ENCODE measurements at places on chromosomes 12 and 14. TPM values are rescaled to one million over a fixed set of nuclear protein-coding genes. Genes with fewer than 3 reads are reported as not detected.

The AKAP5 gene
- 0.18 TPM for total RNA-seq

The MMAB gene
- 34.1 TPM for total RNA-seq

The CBLN3 gene
- 0.69 TPM for total RNA-seq

The PLD4 gene
- not detected for total RNA-seq

The NYNRIN gene
- total RNA-seq = 2.7 TPM

- H3K27ac ChIP-seq = no peak overlapping the region
- no peak overlapping the region for H3K4me3 ChIP-seq
- no peaks in the 10 kb centered on the region for H3K4me1 ChIP-seq
Measured at GRCh38 chr14:29548948-29549370, 378.7 kb downstream of the PRKD1 start.

DNA sequence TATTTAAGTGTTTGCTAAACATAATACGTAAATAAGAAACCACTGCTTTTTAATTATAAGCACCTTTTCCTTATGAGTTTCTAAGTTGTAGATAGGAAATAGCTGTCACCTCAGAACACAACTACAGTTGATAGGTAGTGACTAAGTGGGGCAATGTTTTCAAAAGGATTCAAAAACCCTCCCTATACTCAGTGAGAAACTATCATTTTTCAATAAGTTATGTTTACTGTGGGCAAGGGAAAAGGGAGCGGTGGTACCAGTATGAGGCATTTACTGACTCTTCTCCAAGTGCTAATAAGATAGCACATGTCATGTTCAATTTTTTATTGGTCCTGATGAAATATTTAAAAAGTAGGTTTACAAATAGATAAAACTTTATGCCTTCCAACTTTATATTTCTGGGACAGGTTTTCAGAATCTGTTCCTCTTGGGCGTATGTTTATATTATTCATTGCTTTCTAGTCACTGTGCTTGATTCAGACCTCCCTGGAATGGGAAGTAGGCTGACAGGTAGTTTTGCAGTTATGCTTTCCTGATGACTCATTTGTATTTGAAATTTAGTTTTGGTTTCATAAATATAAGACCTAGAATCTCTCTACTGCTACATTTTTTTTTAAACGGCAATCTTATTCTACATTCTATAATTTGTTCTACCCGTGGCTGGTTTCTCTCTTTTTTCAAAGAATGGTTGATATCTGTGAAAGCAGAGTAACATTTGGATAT, 153.1 kb downstream of the TMEM117 start:
- no peak overlapping the region for H3K27ac ChIP-seq
- H3K4me1 ChIP-seq = no peaks in the 10 kb centered on the region
- no peak overlapping the region for H3K4me3 ChIP-seq
- DNase-seq = no peak
- no peaks in the 10 kb centered on the region for H3K36me3 ChIP-seq

- H3K36me3 ChIP-seq = no peaks in the 10 kb centered on the region
- DNase-seq = no peak
- no peak overlapping the region for H3K27ac ChIP-seq
- H3K27me3 ChIP-seq = no peaks in the 10 kb centered on the region
- no peak overlapping the region for H3K4me3 ChIP-seq
Measured at GRCh38 chr14:102898776-102899515, 23.5 kb upstream of the AMN start.

DNA sequence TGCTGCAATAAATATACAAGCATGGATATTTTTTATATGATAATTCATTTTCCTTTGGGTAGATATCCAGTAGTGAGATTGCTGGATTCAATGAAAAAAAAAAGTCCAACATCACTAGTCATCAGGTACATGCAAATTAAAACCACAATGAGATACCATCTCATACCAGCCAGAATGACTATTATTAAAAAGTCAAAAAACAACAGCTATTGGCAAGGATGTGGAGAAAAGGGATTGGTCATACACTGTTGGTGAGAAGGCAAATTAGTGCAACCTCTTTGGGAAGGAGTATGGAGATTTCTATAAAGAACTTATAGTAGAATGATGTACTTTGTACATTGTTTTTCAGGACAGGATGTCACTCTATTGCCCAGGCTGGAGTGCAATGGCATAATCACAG, 531.2 kb upstream of the MGAT4C start:
- no peak overlapping the region for H3K27ac ChIP-seq
- no peak overlapping the region for H3K4me3 ChIP-seq
- no peaks in the 10 kb centered on the region for H3K36me3 ChIP-seq
- H3K27me3 ChIP-seq = no peaks in the 10 kb centered on the region
- DNase-seq = no peak

- H3K27ac ChIP-seq = no peak overlapping the region
- H3K4me1 ChIP-seq = no peaks in the 10 kb centered on the region
- no peak for DNase-seq
- H3K4me3 ChIP-seq = no peak overlapping the region
- H3K36me3 ChIP-seq = no peaks in the 10 kb centered on the region
Measured at GRCh38 chr14:69267492-69267891, 7.5 kb downstream of the GALNT16 start.

DNA sequence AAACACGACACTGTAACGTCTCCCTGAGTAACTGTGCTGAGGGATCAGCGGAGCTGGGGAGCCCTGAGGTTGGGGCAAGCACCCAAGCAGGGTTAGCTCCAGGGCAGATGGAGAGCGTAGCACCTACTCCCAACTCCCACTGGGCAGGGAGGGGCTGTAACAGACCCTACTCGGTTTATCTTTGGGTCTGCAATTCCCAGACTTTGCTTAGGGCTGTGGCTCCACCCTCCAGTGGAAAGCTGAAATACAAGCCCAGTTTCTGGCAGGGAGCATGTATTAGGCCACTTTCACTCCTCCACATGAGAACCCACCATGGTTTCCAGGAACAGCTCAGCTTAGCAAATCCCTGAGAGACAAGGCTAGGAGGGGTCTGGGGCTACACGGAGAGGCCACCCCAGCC, 17.3 kb upstream of the TC2N start:
- H3K27ac ChIP-seq = peak overlapping the region; percentile 30
- no peaks in the 10 kb centered on the region for H3K36me3 ChIP-seq
- peaks cover 10% of the 10 kb centered on the region for H3K27me3 ChIP-seq
- no peaks in the 10 kb centered on the region for H3K4me1 ChIP-seq
